ENCODE measurements at places on chromosomes 7 and 10.

- DNase-seq = no peak
Observed at GRCh38 chr10:94149702-94150101, 156.0 kb downstream of the PLCE1 start.

DNA sequence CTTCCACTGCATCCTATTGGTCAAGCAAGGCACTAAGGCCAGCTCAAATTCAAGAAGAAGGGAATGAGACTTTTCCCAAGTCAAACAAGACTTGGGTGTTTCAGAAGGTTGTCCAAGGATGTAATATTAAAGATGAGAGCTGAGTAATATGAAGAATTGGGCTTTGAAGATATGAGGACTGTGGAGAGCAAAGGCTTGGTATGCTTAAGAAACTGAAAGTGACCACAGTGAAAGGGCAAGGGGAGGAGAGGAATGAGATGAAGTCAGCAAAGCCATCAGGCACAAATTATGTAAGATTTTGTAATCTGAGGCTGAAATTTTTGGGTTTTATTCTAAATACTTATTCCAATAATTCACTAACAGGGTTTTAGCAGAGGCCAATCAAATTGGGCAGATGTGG is 38.6 kb upstream of the NPY start:
- DNase-seq = no peak

GRCh38 chr7:139367438-139368155 is 7.9 kb downstream of the LUC7L2 start:
- no peak for DNase-seq

DNA sequence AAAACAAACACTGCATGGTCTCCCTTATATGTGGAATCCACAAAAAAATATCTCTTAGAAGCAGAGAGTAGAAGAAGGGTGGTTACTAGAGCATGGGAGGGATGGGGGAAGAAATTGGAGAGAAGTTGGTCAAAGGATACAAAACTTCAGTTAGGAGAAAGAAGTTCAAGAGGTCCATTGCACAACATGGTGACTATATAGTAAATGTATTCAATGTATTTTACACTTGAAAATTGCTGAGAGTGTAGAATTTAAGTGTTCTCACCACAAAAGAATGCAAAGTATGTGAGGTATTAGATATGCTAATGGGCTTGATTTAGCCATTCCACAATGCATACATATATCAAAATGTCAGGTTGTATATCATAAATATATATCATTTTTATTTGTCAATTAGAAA is 232.0 kb upstream of the CELF2 start:
- no peak for DNase-seq

- DNase-seq = no peak
Observed at GRCh38 chr7:63899691-63900393, 98.8 kb upstream of the ZNF722 start.

GRCh38 chr10:59817773-59818172 is 64.5 kb upstream of the MRLN start:
- DNase-seq = peak; percentile 81
